Amniotic epithelial cell (primary cell): ENCODE measurements at places on chromosomes 4 and X.

GRCh38 chr4:145883101-145883694 lies 55.4 kb downstream of the ZNF827 start:
- no peak for DNase-seq

DNA sequence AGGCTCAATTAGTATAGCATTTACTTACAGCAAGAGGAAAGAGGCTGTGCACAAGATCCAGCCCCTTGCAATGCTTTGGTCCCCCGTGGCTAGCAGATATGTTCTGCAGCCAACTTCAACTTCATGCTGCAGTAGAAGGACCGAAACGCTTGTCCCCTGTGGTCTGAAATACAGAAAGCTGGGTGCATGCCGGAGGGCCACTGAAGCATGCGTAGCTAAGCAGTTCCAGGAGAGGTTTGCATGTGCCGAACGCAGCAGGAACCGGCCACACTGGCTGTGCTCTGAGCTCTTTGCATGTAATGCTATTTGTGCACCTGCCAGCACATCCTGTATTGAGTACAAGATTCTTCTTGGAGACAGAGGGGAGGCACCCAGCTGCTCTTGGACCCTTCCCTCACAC lies 35.8 kb upstream of the SHISA3 start:
- no peak for DNase-seq

- no peak for DNase-seq
Observed at GRCh38 chrX:9196961-9197640, 163.2 kb upstream of the FAM9B start.

DNA sequence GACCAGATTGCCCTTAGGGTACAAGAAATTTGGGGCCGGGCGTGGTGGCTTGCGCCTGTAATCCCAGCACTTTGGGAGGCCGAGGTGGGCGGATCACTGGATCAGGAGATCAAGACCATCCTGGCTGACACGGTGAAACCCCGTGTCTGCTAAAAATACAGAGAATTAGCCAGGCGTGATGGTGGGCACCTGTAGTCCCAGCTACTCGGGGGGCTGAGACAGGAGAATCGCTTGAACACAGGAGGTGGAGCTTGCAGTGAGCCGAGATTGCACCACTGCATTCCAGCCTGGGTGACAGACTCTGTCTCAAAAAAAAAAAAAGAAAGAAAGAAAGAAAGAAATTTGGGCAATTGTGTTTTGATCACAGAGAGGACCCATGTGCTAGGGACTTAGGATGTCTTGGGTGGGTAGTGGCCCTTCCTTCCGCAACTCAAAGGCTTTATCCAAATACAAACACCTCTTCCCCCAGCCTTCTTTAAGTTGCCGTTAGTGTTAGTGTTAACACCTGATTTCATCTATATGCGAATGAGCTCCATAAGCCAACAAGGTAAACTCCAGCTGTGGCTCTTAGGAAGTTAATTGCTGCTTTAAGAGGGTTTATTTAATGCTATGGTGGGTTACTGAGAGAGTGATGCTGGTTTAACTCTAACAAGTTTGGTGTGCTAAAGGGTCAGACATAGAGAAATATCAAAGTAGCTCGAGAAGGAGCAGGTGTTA lies 8.6 kb upstream of the CCDC110 start:
- no peak for DNase-seq

DNA sequence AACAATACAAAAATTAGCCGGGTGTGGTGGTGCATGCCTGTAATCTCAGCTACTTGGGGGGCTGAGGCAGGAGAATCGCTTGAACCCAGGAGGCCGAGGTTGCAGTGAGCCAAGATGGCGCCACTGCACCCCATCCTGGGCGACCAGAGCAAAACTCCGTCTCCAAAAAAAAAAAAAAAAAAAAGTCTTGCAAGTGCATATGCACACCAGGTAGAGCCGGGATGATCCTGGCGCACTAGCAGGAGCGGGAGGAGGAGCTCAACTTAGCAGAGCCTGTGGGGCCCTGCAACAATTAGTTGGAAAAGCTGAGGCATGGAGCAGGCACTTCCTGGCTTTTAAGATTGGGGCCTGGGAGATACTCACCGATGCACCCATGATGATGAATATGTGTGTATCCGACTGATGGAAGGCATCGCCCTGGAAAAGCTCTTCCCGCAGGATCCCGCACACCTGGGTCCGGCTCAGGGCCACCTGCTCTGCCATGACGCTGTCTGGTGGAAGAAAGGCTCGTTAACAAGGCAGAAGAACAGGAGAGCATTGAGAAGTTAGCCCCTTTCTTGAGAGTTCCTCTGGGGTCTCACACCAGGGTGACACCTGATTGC lies 872 bp downstream of the G6PD start:
- DNase-seq: no peak

GRCh38 chr4:99395595-99396364 lies 39.4 kb downstream of the ADH7 start:
- peak; percentile 13 for DNase-seq

- no peak for DNase-seq
Observed at GRCh38 chr4:21184788-21185187, 484.5 kb downstream of the PACRGL start.

DNA sequence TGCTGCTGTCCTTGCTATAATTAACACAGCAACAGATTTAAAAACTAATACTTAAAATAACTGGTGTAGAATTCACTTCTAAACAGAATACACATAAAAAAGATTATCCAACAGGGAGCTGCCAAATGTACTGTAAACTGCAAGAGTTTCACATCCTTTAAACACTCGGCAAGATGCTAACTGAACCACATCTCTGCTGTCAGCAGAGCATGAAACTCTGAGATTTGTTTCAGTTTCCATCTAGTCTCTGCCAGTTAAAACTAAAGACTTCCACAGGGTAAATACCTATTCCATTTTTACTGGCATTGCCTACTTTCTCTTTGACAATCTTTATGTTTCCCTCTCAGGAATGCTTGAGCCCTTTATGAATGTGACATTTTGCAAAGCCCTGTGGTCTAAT lies 127.7 kb downstream of the SLC7A11 start:
- DNase-seq: peak; percentile 9

DNA sequence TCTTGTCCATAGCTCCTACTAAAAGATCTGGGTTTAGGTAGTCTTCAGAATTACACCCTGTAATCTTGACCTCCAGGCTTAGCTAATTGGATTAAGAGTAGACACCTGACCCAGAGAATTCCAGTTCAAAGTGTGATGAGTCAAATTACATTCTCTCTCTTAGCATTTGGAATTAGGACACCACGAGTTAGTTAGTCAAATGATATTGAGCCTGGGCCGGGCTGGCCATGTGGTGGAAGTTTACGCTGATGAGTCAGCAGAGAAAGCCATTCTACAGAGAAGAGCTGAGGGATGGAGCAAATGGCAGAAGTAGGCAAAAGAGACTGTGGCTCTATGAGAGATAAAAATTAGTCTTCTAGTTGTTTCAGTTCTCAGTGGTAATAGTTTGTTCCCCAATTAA lies 31.1 kb downstream of the CEP44 start:
- DNase-seq: peak; percentile 85

DNA sequence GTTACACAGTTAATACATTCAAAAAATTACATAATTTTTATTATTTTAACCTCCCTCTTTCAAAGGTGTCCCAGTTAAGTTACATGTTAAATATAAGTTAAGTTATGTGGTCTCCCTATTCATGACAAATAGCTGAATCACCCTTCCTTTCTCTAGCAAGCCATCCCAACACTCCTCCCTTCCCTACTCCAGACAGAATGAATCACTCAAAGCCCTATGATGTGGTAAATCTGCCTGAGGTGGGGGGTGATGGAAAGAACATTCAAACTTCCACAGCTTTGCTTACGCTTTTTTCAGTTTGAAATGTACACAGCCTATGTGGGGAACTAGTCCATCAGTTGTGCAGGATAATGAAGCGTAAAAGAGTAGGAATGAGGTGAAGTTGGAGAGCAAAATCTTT lies 90.2 kb downstream of the CXCL13 start:
- peak; percentile 95 for DNase-seq

- no peak for DNase-seq
Observed at GRCh38 chr4:48329193-48329592, 12.1 kb upstream of the SLAIN2 start.

GRCh38 chr4:650951-651883 lies 22.9 kb downstream of the ATP5ME start:
- DNase-seq: no peak

DNA sequence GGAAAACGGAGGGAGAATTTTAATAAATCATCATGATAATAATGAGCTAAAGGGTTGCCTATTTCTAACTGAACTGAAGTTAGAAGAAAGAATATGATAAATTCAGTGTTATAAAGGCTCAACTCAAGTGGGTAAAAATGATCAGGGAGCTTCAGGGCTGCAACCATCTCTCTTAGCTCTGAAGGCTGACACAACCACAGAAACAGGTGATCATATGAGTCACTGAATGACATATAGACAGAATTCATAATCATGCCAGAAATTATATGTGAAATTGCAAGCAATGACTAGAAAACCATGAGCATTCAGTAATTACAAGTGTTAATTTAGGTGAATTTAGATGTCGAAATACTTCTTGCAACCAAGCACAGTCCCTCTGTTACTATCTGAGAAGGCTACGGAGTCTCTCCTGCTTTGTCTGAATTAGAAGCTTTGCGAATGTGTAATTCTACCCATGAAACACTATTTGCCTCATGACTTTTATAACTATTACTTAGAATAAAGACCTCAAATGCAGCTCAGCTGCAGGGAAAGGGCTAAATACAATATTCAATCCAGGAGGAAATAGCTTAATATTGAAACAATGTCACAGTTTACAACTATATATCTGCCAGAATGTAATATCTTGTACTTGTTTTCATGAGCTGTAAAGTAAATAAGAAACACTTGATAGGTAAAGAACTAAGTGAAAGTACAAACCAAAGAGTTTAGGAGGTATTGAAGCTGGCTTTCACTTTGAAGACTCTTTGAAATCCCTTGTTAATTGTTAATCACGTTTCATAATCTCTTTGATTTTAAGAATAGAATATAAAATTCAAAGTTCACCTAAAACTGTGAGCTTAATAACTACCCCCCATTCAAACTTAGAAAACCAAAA lies 1972.6 kb downstream of the ARAP2 start:
- peak; percentile 3 for DNase-seq
